KG1 (cell line): ENCODE measurements at places on chromosomes 2 and 18.

DNA sequence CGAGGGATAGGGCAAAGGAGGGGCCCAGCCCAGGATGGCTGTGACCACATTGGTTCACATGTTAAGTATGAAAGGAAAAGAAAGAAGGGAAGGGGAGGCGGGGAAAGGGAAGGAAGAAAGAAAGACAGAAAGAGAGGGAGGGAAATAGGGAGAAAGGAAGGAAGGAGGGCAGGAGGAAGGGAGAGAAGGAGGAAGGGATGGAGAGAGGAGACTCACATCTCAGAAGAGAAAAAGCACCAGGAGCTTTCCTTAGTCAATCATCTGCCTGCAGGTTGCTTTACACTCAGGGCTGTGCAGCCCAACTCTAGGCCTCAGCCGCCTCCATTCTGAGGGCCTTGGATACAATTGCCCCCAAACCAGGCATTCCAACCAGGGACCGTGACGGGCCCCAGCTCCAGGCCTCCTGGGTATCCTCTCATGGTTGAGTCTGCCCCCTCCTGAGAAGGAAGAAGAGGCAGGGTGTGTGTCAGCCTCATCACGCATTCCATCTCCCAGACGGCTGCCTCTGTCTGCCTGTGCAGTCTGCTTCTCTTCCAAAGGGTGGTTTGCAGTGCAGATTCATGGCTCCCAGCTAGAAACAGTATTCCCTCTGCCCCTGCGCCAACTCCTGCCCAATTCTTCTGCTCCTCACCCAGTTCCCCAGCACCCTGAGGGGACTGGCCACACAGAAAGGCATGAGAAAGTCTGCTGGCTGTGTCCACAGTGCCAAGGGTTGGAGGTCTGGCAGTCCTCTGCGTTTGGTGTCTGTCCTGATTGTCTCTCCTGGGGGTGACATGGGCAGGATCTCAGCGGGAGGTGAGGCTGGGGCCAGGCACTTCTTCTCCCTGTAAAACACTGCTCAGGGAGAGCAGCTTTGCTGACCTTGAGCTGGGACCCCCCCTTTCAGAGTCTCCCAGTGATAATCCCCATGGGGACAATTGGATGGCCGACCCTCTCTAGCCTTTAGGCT, 163.3 kb downstream of the SMAD7 start:
- DNase-seq, result no peak

DNA sequence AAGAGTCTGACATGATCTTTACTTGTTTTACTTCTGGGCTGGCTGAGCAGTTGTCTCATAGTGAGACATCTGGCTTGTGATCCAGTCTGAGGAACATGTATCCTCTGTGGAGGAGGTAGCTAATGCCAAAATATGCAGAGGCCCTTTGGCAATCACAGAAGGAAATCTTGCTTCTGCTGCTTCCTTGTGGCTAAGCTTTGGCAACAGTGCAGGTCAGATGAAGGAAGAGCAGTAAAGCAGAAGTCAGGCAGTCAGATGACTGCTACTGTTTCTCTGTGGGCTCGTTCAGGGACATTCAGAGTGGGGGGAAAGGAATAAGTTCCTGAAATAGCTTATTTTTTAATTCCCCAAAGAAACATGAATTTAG, 22.3 kb downstream of the DOK1 start:
- peak; percentile 82 for DNase-seq

DNA sequence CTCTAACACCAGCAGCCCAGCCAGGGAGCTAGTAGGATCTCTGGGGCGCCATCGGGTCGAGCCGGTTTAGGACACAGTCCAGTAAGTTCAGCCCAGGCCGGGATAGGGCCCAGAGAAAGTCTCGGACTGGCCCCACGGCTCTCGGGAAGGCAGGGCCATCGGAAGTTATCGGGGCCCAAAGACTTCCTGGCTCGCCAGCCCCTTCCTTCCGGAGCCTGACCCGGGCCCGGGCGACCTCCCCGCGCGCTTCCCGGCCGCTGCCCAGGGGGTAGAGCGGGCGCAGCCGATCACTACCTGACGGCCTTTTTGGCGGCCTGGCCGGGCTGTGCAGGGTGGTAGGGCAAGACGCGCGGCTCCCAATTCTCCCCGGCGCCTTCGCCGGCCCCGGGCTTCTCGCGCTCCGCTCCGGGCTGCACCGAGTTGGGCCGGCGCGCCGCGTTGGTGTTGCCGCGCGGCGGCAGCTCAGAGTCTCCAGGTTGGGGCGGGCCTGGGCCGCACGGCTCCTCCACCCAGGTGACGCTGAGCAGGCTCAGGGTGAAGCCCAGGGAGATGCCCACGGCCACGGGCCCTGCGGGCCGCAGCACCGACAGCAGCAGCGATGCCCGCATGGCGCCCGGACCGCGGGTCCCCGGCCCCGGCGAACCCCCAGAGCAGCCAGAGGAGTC, 546 bp downstream of the CHPF start:
- DNase-seq, result no peak

- no peak for DNase-seq
Observed at GRCh38 chr2:159895258-159896065, 97.5 kb upstream of the CD302 start.

DNA sequence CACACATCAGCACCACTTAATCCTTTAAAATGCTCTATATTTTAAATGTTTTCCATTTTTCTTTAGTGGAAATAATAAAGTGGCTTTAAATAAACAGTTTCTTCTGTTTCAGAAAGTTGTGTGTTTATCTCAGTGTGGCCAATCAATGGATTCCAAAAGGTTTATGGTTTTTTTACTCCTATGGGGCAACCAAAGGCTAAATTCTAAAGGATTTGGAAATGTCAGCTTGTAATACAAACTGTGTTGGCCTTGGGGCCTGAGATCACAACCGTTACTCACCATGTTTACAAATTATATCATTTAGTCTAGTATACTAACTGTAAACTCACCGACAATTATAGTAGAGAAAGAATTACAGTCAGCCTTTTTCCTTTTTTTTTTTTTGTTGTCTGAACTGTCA, 827.2 kb downstream of the EPHA4 start:
- DNase-seq, result no peak

DNA sequence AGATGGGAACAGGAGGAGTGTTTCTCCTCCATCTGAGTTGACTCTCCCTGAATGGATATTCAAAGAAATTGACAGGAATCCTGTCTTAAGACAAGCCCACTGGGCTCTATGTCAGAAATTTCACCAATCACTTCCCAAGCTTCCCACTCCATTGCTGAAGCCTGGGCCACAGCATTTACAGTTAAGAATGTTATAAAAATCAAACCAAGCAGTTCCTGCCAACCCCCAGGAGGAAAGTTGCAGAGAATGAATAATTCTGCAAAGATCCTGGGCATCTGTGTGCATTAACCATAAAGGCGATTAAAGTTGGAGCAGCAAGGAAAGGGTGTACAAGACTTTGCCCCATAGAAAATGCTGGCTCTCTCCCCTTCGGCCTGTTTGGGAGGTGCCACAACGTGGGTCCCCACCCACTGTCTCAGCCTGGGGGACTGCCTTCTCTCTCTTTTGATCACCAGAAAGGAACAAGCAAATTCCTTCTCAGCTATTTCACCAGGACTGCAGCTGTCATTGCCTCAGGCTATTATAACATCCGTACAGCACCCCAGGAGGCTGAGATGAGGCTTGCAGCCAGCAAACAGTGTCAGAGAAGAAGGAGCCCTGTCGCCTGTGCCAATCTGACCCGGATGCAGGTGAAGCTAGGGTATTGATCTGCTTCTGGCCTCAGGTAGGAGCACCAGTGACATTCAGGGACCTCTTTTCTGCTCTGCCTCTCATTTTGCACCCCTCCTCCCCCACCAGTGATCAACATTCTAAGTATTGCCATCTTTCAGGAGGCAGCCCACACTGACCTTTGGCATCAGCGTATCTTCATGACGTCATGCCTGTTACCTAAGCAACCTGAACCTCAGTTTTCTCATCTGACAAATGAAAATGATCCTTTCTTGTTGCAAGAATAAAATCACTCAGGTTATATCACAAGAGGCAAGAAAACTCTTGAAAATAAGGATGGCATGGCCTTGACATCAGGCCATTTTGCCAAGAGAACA, 219.0 kb downstream of the SH3BP4 start:
- no peak for DNase-seq

DNA sequence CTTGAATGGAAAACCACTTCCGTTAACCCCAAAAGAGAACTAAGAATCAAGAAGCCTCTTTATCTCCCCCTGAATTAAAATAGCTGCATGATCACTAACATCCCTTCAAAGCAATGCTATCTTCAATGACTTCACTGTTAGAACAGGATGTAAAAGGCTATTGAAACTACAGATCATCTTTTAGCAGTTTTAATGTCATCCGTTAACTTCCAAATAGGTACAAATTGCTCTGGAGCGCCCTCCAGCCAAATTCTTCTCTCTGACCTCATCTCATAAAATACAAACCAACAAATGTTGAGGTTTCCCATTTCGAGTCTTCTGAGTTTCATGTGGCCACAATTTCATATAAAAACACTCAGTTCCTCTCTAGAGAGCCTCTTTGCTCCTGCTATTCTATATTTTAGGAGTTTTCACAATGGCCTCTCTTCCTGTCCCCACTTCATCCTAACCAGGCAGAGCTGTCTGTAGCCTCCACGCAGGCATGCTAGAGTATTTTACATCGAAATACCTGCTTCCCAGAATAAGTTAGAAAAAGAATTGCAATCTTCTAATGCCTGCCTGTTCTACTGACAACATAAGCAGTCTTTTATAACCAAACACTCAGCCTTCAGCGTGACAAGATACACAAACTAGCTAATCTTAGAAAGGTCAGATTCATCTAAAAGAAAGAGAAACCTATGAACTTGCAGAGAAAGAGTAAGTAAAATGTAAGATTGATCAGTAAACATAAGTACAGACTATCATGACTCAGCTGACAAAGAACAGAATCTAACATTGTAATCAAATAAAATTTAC, 37.9 kb downstream of the B4GALT6 start:
- DNase-seq, result no peak
